CD4-positive, alpha-beta memory T cell (primary cell): ENCODE measurements at places on chromosomes 2 and 18. TPM values are rescaled to one million over a fixed set of nuclear protein-coding genes. Genes with fewer than 3 reads are reported as not detected.

DNA sequence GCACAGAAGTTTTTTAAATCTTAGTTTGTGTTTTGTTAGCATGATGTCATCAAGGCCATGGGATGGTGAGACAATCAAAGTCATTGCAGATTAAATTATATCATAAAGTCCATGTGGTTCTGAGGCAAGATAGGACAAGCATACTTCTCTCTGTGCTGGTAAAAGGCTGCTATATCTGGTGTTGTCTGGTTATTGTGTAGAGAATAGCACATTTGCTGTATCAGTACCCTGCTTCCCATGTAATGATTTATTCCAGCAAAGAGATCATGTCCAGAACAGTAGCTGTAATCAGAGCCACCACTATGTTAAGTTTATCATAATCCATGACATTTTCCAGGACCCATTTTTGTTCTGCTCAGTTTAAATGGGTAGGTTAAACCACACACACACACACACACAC, 123.0 kb downstream of the TTC27 start:
- H3K27me3 ChIP-seq, result no peaks in the 10 kb centered on the region
- H3K27ac ChIP-seq, result no peak overlapping the region
- no peak overlapping the region for H3K4me3 ChIP-seq
- H3K36me3 ChIP-seq, result no peaks in the 10 kb centered on the region
- DNase-seq, result no peak

GRCh38 chr2:49702740-49703139, 548.4 kb upstream of the FSHR start:
- H3K27ac ChIP-seq, result no peak overlapping the region
- H3K4me3 ChIP-seq, result no peak overlapping the region
- no peaks in the 10 kb centered on the region for H3K36me3 ChIP-seq
- DNase-seq, result no peak

DNA sequence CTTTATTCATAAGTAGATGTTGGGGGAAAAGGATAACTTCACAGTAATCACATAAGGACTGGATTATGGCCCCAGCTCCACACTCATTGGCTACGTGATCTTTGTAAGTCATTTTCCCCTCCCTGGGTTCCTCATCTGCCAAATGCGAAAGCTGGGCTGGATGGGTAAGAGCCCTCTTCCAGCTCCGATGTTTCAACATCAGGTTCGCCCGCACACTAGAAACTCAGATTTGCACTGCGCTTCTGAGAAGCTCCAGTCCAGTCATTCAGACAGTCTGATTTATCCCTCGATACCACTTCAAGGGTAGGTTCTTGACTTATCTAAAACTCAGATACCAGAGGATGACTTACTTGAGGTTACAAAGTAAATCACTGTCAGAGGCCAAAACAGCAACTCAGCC, 31.0 kb upstream of the RMDN2 start:
- DNase-seq, result no peak
- no peak overlapping the region for H3K27ac ChIP-seq
- H3K36me3 ChIP-seq, result no peaks in the 10 kb centered on the region
- H3K27me3 ChIP-seq, result no peaks in the 10 kb centered on the region

GRCh38 chr2:128282976-128283810, 35.5 kb downstream of the HS6ST1 start:
- H3K27me3 ChIP-seq, result no peaks in the 10 kb centered on the region
- H3K36me3 ChIP-seq, result no peaks in the 10 kb centered on the region
- DNase-seq, result no peak

- no peaks in the 10 kb centered on the region for H3K36me3 ChIP-seq
- H3K27me3 ChIP-seq, result no peaks in the 10 kb centered on the region
- H3K27ac ChIP-seq, result peak overlapping the region; percentile 27
These were observed 97.6 kb downstream of the NDUFA10 start for GRCh38 chr2:239927424-239927981.

- no peaks in the 10 kb centered on the region for H3K27me3 ChIP-seq
- H3K4me3 ChIP-seq, result no peak overlapping the region
- no peaks in the 10 kb centered on the region for H3K36me3 ChIP-seq
- no peak for DNase-seq
- no peak overlapping the region for H3K27ac ChIP-seq
These were observed 55.7 kb downstream of the GLI2 start for GRCh38 chr2:120791243-120791961.

GRCh38 chr18:26981360-26982082, 116.0 kb upstream of the AQP4 start:
- no peak for DNase-seq
- H3K27me3 ChIP-seq, result no peaks in the 10 kb centered on the region
- no peaks in the 10 kb centered on the region for H3K36me3 ChIP-seq
- no peaks in the 10 kb centered on the region for H3K4me1 ChIP-seq
- no peak overlapping the region for H3K27ac ChIP-seq

GRCh38 chr2:121184248-121184862, 100.6 kb downstream of the TFCP2L1 start:
- H3K27me3 ChIP-seq, result no peaks in the 10 kb centered on the region
- H3K4me1 ChIP-seq, result no peaks in the 10 kb centered on the region
- no peak for DNase-seq
- H3K36me3 ChIP-seq, result no peaks in the 10 kb centered on the region
- no peak overlapping the region for H3K4me3 ChIP-seq

GCG gene
- not detected for polyA plus RNA-seq
